Stimulated activated CD4-positive, alpha-beta T cell treated with anti-CD3 and anti-CD28 coated beads, Interleukin-1b, Interleukin-23, amount 100 ng/mL, for 1 hour (primary cell): ENCODE measurements at places on chromosomes 2 and 18.

DNA sequence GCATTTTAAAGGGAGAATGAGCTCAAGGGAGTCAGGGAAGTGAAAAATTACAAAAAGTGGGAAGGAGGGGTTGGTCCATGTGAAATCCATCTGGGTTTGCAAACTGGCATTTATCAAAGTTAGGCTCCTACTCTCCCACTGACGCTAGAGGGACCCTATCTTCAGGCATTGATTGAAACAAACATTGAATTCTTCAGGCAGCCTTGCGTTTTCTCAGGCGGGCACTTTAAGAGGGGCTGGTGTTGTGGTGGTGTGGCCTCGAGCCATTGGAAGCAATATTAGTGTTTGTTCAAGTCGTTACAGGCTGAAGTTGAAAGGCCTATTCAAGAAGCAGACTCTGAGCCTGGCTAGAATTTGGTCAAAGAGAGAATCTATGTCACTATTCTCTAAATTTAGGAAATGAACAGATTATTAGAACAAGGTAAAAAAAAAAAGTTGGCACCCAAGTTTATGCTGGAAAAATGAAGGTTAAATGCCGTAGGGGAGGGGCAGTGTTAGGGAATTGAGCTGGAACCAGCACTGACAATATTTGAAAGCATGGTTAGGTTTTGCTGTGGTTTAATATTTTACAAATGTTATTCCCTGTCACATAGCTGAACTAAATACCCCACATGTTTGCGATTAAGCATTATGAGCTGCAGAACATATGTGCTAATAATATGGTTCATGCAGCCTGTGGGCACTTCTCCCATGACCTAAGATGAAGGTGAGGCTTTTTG, 36.8 kb downstream of the STON1 start:
- no peak for DNase-seq

- DNase-seq, result no peak
Measured at GRCh38 chr2:2056531-2056930, 274.5 kb downstream of the MYT1L start.

DNA sequence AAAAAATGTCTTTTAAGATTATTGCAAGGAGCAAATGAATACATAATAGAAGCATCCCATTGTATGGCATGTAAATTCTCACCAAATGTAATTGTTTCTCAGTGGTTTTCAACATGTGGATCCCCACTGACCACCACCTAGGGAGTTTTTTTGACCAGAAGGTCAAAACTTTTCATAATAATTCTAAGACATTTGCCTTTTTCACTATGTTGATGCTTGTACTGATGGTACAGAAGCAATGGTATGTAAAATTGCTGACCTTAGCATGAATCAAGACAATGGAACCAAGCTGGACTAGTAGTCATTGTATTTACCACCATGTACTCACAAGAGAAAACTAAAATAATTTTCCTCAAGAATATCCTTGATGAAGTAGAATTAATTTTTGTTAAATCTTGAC, 36.8 kb downstream of the RAB10 start:
- no peak for DNase-seq

DNA sequence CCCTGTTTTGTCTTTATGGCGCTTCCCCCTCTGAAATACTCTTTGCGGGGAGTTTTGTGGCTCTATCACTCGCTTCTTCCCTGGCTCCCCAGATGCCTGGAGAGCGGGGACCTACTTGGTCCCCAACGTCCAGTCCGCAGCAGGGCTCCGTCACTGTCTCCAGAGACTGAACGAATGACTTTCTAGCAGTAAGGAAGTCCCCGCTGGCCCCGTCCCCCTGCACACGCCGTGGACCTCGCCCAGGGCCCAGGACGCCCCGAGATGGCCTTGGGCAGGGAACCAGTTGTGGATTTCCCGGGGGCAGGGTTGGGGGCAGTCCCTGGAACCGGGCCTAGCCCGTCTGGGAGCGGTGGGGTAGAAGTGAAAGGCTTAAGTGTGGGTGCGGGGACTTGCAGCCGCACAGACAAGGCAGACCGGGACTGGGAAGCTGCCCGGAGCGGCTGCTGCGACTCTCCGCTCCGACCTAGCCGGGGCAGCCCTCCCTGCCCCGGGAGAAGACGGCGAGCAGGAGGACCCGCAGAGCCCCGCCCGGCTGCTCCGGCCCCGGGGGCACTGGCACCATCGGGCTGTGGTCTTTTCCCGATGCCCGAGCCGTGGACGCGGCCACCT, 821 bp upstream of the EPHA4 start:
- no peak for DNase-seq

DNA sequence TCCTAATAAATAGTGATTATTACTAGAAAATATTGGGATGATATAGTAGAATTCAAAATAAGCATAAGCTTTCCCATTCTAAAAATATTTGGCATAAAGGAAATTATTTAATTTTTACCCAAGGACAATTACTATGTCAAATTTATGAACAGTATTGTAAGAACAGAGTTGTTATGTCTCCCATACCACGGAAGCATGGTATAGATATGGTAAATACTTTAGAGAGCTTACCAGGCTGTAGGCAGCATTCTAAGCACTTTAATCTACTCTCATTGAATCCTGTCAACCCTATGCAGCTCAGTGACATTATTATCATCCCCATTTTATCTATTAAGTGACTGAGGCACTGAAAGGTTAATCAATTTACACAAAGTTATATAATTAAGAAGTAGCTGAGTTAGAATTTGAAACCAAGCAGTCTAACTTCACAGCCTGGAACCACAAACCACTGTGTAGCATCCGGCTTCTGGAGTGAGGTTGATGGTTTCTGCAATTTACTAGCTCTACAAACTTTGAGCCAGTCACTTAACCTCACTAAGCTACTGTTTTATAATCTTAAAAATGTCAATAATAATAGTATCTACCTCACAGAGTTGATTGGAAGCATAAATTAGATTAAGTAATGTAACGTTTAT, 323.7 kb downstream of the ARHGAP15 start:
- no peak for DNase-seq

- no peak for DNase-seq
Measured at GRCh38 chr18:12433829-12434540, 26.3 kb downstream of the PRELID3A start.

DNA sequence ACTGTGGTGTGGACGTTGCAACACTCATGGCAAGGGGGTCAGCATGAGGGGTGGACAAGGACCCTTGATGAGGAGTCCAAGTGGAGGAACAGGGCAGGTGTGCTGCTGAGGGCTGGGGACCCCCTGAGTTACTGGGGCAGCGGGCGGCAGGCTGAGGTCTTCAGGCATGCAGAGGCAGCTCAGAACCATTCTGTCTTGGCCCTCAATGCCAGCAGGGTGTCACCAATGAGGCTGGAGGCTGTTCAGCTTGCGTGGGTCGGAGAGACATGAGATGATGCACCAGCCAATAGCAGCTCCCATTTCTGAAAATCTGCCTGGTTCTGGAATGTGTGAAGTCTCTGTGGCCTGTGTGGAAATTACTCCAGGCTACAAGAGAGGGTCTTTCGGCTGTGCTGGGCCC, 105.4 kb downstream of the INHBB start:
- no peak for DNase-seq

DNA sequence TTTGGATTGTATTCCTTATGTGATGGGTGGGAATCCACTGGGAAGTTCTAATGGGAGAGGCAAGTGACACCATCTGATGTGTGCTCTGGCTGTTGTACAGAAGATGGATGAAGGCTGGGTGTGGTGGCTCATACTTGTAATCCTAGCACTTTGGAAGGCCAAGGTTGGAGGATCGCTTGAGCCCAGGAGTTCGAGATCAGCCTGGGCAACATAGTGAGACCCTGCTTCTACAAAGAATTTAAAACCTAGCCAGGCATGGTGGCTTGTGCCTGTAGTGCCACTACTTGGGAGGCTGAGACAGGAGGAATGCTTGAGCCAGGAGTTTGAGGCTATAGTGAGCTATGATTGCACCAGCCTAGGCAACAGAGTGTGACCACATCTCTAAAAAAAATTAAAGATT, 10.6 kb upstream of the MSH6 start:
- DNase-seq, result no peak

DNA sequence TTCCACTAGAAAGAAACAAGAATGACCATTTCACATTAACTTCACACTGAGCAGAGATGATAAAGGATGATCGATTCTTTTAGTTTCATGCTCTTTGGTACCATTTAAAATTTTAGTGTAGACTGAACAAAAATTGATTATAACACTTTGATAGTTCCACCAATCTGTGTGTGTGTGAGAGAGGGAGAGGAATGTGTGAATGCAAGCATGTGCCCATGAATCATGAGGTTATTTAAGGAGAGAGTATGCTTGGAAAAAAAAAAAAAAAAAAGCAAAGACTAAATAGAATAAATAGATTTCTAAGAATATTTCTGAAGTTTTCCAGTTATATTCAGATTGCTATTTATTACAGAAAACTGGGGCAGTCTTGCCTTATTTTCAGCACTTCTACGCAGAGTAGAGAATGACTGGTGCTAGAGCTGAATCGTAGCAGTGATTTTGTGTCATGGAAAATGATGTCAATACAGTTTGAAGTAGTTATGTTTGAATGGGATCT, 900.8 kb downstream of the SLC4A3 start:
- DNase-seq, result no peak

- no peak for DNase-seq
Measured at GRCh38 chr2:102492006-102492405, 19.0 kb downstream of the SLC9A4 start.

DNA sequence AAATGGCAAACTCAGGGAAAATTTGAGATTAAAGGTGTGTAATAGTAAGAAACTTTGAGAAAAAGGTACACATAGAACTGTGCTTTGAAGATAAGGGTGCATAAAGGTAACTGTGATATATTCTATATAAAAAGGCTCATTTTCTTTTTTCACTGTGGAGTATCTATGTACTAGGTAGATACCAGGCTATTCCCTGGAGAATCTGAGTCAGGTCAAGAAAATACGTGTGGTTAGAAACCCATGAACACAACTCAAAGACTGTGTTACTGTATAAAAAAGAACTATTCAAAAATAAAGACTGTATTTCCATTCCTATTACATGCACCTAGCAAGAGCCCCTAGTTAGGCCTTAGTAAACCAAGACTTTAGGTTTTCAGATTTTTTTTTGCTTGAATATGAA, 100.1 kb upstream of the GRB14 start:
- no peak for DNase-seq

DNA sequence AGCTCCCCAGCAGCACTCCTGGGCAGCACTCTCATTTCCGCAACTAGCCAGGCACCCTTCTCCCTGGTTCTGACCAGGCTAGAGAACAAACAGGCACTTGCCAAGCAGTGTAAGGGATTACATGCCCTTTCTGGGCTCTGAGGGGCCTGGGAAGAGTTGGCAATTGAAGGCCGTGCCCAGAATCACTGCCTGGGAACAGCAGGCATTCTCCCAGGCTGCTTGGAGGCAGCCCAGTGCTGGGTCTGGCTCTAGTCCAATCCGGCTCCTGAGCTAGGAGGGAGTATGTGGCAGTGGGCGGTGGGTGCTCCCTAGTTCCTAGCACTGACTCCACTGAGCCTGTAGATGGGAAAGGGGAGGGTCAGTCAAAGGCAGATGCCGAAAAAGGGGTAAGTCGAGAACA, 34.1 kb upstream of the SP3 start:
- no peak for DNase-seq

GRCh38 chr2:12504443-12504842, 212.3 kb upstream of the TRIB2 start:
- DNase-seq, result no peak

DNA sequence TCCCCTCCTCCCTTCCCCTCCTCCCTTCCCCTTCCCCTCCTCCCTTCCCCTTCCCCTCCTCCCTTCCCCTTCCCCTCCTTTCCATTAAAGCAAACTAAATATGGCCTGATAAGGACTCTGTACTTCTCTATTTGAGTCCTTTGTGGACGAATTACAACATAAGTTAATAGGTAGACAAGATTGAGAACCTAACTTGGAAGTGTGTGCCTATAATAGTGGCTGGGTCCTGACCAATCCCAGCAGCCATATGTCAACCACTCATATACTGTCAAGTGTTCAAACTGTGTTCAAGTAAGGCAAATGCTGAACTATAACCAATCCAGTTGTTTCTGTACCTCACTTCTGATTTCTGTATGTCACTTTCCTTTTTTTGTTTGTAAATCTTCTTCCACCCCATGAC, 97.1 kb upstream of the RBMS1 start:
- no peak for DNase-seq

DNA sequence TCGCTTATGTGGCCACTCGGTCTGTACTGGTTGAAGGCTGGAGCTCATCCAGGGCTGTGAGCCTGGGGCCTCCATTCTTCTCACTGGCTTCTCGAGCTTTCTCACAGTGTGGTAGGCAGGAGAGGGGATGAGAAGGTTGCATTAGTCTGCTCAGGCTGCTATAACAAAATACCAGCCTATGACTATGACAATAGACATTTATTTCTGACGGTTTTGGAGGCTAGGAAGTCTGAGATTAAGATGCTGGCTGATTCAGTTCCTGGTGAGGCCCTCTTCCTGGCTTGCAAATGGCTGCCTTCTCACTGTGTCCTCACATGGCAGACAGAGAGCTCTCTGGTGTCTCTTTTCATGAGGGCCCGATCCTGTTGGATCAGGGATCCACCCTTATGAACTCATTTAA, 6.2 kb upstream of the STK25 start:
- no peak for DNase-seq

DNA sequence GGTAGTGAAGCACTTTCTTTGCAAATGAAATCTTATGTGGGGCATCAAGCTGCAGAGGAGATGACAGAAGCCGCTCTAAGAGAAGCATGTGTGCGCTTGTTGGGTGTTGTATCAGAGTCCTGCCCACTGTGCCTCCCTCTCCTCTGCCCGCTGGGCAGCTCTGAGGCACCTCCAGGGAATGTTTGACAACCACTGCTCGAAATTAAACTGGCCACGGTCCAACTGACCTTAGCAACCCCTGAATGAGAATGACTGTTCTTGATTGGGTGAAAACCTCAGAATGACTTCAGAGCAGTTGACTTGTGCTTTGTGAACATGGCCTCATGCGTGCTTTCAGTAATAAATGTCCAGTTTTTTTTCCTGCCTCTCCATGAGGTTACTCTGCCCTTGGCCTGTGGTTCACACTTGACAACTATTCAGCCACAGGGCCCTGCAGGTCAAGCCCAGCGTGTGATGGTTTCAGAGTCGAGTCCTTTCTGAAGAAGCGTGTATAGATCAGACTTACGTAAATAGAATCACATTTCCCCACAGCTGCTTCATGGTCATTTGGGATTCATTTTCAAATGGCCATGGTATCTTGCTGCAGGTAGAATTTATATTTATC, 94.9 kb downstream of the SLC4A3 start:
- no peak for DNase-seq

GRCh38 chr2:215567504-215567903, 131.6 kb upstream of the FN1 start:
- no peak for DNase-seq

- no peak for DNase-seq
Measured at GRCh38 chr18:59051470-59052165, 88.1 kb upstream of the SEC11C start.
